Activated CD4-positive, alpha-beta T cell treated with anti-CD3 and anti-CD28 coated beads, Interleukin-2, amount 50 U/mL, for 4 hours (primary cell): ENCODE measurements at places on chromosomes 16 and 17.
A peak's percentile ranks its signal among the peaks of the same experiment; 100 is the strongest.

- no peak for DNase-seq
These were observed at the start of gene USP43 for GRCh38 chr17:9644910-9645751. USP43 (plus strand) TSS chr17:9645517; CDS start chr17:9645633, 116 bp downstream.

- no peak for DNase-seq
These were observed 5.3 kb upstream of the NPIPB7 start for GRCh38 chr16:28477311-28477920.

- DNase-seq = no peak
These were observed 390.4 kb downstream of the SHISA9 start for GRCh38 chr16:13291591-13292333.

DNA sequence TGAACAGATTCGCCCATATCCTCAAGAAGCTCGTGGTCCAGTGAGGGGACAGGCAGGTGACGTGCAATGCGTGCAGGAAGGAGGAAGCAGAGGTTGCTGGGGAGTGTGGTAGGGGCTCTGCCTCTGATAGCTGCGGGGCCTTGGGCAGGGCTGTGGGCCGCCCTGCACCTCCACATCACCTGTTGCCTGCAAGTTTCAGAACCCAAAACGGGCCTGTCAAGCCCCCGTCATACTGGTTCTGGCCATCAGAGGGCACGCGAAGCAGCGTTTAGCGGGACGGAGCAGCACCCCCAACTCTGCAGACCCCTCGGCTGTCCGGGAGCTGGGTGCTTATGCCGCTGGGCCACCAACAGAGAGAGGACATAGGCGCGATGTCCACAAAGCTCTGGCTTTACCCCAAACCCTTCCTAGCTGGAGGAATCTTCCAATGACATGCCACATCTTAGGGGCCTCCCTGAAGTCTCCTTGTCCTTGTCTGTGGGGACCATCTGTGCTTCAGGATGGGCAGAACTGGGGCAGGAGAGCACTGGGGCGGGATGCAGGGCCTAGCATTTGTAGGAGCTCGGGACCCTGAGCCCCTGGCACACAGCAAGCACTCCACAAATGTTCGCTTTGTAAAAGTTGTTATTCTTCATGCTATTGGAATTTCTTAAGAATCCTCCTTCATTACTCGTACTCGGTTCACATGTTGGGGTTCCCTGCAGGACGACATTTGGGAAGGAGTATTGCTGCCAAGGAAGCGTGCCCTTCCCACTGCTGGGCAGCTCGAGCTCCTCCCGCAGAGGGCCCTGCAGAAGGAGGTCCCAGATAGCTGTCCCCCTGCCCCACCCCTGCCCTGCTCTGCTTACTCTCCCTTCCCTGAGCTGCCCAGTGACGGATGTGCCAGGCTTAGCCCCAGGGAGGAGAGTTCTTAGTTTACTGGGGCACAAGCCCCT lies 64.3 kb downstream of the CNGB1 start:
- peak; percentile 19 for DNase-seq

DNA sequence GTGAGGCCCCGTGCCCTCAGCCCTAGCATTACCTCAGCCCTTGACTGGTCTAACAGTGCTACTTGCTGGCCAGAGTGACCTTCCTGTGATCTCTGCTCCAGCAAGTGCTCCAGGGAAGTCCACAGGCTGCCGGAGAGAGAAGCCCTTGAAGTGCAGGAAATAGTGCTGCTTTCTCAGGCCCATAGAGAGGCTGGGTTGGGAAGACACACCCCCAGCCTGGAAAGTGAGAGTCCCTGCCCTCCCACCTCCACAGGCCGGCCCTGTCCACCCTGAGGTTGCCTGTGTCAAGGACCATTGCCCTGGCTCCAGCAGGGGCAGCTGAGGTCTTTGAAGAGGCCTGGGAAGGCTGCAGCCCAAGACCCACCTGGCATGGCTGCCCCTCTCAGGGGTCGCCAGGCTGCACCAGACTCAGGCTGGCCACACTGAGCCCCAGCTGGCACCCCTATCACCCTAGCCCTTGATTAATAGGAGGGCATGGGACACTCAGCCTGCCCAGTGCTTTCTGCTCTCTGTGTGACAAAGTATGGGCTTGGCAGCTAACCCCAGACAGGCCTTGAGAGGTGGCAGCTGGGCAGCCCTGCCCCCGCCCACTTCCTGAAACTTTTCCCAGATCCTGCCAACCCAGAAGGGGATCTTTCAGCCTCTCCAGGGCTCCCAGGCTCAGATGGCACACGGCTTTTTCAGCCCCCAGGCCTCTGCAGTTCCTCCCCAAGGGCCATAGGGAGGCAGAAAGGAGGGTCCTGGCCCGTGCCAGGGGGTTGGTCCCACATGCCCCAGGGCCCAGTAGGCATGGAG lies 21.7 kb downstream of the ATP6V0D1 start:
- no peak for DNase-seq

DNA sequence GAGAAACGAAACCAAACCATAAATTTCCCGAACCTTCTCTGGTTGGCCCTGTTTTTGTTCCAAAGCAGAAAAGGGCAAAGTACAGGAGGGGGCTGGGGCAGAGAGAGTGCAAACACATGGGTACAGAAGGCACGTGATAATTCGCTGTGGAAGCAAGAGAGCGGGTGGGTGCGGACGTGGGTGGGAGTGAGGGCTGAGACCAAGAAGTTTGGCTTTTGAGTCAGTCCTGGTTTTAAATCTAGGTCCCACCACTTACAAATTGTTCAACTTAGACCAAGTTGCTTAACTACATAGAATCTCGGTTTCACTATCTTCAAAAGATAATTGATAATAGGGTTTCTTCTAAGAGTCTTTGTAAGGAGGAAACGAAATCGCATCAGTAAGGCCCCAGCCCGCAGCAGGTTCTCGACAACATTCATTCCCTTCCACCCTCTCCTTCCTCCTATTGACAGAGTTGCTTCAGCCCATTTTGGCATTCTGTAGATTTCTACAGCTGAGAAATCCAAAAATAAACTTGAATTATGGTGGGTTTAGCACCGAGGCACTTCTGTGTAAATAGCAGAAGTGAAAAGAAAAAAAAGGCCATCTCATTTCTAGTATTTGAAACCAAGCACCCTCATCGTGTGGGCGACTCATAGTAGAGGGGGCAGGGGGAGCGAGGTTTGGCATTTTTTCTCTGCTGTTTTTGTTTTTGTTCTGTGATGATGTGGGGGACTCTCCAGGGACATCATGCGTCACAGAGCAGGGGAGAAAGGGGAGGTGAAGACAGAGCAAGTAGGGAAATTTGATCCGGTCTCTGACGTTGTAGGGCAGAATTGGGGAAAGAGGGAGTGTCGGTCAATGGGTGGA lies 33.6 kb upstream of the CCR7 start:
- peak; percentile 77 for DNase-seq

GRCh38 chr16:65509172-65509571 lies 387.3 kb upstream of the CDH11 start:
- DNase-seq = no peak

DNA sequence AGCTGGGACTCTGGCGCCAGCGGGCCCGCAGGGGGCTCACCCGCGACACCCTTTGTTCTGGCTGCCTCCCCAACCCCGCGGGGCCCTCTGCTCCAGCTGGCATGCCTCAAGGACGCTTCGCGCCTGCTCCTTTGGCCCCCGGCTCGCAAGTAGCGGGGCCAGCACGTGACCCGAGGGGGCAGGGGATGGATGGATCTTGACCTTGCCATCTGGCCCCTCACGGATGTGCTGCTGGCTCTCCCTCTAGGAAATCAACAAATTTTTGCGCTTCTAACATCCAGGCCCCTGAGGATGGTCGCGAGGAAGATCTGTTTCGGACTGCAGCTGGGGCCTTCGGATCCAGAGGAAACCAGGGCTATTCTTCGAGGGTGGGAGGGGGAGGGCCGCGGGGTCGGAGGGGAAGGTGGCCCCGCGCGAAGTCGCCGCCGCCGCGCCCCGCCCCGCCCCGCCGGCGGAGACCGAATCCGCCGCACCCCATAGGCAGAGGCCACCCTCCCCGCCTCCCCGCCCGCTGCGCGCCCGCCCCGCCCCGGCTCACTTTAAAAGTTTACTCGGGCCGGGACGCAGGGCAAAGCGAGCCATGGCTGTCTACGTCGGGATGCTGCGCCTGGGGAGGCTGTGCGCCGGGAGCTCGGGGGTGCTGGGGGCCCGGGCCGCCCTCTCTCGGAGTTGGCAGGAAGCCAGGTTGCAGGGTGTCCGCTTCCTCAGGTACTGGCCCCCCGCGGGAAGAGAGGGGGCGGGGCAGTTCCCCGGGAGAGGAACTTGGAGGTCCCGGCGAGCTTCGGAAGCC lies at the start of gene ACSF2:
Gene ACSF2, plus strand, starts transcription at position 537 of the 790 bp plus-strand sequence. Its CDS starts 44 bp downstream, at position 581.
- DNase-seq = peak; percentile 50

- no peak for DNase-seq
These were observed 16.2 kb downstream of the CHRNB1 start for GRCh38 chr17:7460850-7461660.
